ENCODE measurements at places on chromosomes 11 and 22. TPM values are rescaled to one million over a fixed set of nuclear protein-coding genes. Genes with fewer than 3 reads are reported as not detected.
A peak's percentile ranks its signal among the peaks of the same experiment; 100 is the strongest.

PGGHG gene
- total RNA-seq, result 26.5 TPM

SLC17A6 gene
- not detected for total RNA-seq

OR51B5 gene
- total RNA-seq, result 2.7 TPM

ACP2 gene
- total RNA-seq, result 61.3 TPM

VWCE gene
- 11.1 TPM for total RNA-seq

MRGPRF gene
- 10.0 TPM for total RNA-seq

GRCh38 chr22:20586403-20586745, 79.0 kb downstream of the MED15 start:
- DNase-seq, result no peak

DNA sequence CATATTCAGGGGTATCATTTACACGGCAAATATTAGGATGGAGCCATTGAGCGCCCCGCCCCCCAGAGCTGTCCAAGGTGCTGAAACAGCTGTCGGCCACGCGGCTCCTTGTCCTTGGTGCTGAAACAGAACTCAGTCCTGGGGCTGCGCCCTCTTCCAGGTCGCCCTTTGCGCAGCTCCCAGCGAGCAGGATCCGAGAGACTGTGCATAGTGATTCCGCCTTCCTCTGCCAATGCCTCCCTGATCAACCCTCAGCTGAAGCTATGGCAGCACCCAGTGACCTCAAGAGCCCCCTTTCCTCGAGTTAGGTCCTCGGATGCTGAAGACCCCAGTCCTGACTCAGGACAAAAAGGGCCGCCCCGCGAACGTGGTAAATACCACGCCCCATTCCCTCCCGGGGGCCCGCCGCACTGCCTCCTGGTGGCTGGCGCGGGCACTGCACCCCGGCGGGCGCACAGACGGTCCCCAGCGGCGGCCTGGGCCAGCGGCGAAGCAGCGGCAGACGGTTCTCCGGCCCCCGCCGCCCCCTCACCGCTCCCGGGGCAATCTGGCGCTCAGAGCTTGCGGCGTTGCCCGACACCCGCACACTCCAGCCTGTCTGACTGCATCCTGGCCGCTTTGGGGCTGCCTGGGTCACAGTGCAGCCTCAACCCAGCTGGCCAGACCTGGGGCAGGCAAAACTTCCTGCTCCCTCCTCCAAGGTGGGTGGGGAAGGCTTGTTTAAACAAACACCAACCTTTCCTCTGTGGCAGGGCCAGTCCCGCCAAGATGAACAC, 13.4 kb downstream of the SYT7 start:
- DNase-seq, result peak; percentile 93

DNA sequence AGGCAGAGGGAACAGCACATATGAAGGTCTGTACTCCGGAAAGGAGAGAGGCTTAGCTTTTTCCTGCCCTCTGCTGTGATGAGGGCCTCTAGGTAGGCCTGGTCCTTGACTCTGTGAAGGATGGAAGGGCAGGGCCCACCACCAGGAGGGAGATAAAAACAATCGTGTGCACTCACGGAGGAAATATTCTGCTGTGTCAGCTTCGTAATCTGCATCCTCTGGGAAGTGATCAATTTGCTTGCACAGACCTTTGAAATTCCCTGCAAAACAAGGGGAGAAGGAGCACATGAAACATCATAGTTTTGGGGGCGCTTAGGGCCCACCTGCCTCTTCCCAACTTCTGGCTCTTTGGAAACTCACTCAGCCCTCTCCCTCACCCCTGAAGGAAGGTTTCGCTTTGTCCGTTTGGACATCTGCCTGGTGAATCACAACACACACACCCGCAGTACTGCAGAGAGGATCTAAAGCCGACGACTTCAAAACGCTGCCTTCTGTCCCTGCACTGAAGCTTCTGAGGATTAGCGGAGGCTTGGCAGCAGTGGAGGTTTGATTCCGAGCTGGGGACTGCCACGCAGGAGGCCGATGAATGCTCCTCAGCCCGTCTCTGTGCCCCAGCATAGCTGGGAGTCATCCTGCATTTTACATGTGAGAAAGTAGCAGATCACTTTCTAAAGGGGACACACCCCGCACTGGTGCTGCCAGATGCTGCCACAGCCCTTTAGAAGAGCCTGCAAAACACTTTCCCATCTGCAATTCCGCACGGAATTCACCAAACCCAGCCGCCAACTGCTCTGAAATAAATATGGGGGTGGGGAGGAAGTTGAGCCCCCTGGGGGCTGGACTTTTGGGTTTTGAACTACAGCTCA, 58.6 kb upstream of the EIF3D start:
- DNase-seq, result no peak

- DNase-seq, result no peak
Measured at GRCh38 chr11:96307776-96308140, 35.2 kb downstream of the MAML2 start.

- no peak for DNase-seq
Measured at GRCh38 chr11:106496677-106497076, 419.2 kb downstream of the AASDHPPT start.

- DNase-seq, result peak; percentile 34
Measured at GRCh38 chr11:132942611-132943356, 589.5 kb downstream of the OPCML start.

DNA sequence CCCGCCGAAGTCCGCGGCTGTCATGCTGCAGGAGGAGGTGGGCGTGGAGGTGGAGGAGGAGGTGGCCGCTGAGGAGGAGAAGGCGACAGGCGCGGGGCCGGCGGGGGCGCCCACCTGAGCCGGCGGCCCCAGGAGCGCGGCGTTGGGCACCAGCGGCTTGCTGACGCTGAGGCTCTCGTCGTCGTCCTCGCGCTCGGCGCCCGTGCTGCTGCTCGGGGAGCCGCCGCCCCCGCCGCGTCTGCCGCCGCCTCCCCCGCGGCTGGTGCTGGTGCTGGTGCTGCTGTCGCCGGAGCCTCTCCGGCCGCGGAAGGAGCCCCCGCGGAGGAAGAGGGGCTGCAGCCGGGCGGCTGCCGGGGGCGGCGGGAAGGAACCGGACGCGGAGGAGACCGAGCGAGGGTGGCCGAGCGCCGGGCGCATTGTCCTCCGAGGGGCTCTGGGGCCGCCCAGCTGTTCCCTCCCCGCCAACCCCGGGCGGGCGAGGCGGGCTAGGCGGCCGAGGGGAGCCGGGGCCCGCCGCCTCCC, 388 bp downstream of the TMEM121B start:
- peak; percentile 31 for DNase-seq

DNA sequence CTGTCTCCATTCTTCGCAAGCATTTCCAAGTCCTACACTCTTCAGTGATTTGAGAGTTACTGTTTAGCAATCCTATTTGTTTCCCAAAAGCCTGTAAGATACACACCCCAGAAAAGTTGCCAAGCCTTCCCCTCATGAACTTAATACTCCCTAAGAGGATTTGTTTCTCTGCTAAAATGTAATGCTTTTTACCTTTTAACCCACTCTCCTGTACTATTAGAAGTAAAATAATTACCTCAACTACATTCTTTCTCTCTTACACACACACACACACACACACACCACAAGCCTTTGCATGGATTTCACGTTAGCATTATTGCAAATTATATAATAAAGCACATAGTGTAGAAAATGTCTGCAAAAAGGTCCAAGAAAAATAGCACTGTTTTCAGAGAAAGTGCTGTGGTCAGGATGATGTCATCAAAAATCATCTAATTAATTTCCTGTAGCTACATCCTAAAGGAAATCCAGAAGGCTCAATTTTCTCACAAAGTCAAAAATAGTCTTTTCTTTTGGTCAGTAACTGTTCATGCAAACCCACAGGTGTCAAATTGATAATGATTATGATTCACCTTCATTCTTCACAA, 364.1 kb upstream of the PITPNB start:
- DNase-seq, result no peak

DNA sequence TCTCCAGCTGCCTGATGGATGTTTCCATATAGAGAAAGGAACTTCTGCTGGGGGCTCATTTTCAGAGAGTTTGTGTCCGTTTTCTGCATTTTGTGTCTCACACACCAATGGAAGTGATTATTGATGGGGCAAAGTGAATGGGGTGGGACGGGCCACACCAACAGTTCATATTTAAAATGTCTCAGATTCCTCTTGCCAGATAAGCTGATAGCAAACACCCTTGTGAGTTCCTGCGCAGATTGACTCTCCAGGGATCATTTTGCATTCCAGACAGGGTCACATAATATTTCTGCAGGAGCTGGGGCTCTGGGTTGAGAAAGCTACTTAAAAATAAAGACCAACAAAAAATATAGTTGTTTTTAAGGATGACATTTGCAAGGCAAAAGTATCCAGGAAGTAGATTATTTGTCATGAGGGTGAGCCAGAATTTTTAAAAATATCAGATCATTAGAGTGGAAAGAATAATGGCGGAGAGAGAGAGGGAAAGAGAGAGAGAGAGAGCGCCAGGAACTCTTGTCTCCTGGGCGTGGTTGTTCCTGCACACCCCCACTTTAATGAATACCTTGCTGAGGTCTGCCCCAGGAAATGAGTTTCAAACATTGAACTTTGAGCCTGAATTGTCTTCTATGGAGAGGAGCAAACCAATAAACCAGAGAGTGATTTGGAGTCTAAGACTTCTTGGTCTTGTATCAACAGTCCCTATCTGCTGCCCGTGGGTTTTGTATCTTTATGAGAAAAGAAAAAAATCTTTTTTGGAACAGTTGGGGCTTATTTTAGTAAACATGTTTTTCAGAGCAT, 33.3 kb downstream of the MICAL2 start:
- no peak for DNase-seq

- no peak for DNase-seq
Measured at GRCh38 chr22:20514658-20515406, 7.4 kb downstream of the MED15 start.

GRCh38 chr11:102719620-102720277, 5.0 kb downstream of the MMP8 start:
- no peak for DNase-seq

Data from testis (tissue), 5 donors.